ENCODE measurements at places on chromosomes 16 and 17.

DNA sequence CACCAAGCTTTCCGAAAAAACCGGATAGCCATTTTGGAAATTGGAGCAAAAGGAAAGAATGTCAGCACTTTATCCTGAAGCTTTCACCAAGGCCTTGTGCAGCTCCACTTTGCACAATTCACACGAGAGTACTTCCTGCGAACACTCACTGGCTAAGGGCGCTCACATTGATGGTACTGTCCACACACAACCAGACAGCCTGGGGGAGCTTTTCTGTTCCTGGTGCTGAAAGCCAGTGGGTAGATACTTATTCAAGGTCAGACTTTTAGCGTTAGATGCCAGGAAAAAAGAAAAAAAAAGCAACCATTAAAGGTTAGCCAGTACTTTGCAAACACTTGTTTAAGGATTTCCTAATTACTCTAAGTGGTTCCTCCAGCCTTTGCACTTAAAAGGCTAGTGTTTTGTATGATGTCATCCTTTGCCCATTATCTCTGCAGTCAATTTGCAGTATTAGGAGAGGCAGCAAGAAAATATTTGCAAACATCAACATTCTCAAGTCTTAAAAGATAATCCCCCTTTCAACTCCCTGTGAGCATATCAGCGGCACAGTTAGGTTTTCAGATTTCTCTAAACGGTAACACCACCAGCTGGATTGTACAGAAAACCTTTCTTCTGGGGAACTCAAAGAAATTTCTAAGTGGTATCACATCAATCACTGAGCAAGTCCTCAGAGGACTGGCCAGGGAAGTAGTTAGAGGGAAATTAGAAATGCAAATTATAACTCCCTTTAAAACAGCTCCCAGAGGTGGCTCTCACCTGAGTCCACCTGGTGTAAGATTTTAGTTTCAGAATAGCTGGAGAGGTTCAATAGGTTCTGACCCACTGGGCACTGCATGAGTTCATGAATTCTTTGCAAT is 243.4 kb upstream of the IRX5 start:
- DNase-seq, result no peak

- DNase-seq, result no peak
Observed at GRCh38 chr16:78437352-78437968, 338.0 kb downstream of the WWOX start.

DNA sequence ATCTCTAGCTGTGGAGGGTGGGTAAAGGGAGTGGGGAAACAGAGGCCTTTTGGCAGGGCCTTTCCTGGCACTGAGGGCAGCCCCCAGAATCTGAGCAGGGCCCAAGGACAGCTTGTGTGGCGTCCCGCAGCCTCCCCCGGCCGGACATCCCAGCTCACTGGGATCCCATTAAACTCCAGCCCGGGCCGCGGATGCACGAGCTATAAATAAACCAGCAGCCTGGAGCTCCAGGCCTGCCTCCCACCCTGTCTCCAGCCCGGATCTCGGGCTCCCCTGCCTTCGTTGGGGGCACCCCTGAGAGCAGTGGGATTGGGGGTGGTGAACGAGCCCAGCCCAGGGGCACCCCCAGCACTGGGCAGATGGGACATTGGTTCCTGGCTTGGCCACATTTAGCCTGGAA is 13.8 kb upstream of the AATK start:
- DNase-seq, result no peak

DNA sequence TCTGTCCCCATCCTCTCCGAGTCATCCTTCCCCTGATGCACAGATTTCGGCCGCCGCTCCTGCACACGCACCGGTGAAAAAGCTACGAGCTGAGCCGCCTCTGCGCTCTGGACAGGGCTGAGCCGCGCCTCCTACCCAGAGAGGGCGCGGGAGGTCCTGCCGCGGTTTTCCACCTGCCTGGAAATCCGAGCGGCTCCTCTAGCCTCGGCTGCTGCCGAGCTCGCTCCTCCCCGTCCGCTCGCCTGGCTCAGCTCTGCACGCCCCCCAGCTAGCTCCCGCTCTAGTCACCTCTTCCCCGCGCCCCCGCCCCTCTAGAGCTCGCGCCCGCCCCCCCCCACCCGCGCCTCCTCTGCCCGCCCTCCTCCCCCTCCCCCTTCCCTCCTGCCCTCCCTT is 198 bp upstream of the SHISA9 start:
- no peak for DNase-seq

- no peak for DNase-seq
Observed at GRCh38 chr17:27860971-27861664, 32.0 kb downstream of the LYRM9 start.

DNA sequence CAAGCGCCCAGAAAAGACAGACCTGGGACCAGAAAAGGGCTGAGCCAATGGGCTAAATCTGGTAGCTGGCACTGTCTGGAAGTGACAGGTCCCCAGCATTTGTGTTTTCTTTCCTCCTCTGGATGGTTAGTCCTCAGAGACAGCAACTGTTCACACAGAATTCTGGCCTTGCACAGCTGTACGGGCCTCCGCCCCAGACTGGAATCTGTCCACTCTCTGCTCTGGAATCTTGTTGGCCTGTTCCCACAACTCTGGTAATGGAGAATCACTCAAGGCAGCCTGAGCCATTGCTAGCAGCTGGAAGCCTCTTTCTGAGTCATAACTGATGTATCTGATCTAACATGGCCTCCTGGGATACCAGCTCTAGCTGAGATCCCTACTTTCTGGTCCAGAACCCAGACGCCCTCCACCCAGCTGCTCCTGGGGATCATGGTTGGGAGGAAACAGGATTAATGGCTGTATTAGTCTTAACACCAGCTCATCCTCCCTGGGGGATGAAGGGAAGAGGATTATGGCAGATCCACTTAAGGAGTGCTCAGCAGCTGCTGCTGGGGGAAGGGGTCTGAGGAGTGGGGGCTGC is 9.1 kb downstream of the ZNF668 start:
- DNase-seq, result no peak

GRCh38 chr17:59830007-59830630 is 62.6 kb downstream of the TUBD1 start:
- no peak for DNase-seq

DNA sequence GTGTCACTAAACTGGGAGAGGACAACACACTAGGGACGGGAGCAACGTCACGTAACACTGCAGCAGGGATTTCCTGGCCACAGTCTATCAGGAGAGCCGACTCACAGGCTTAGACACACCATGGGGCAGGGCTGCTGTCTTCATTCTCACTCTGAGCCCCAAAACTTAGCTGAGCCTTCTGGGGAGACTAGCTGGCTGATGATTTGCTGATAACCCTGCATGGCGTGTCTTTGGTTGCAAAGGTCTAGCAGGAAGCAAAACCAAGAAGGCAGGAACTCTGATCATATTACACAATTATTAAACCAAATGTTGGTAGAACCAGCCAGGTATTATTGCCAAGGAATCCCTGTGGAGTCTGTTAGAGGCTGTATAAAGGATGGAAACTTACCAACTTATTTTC is 345.0 kb downstream of the SLC39A11 start:
- no peak for DNase-seq

Measured in GM12878 (cell line).